ENCODE measurements at places on chromosomes 11 and 22. TPM values are rescaled to one million over a fixed set of nuclear protein-coding genes. Genes with fewer than 3 reads are reported as not detected.

The PVALB gene
- not detected for total RNA-seq

The TRIM29 gene
- 0.50 TPM for total RNA-seq

The PLET1 gene
- not detected for total RNA-seq

The SPON1 gene
- 23.4 TPM for total RNA-seq

GRCh38 chr11:120133216-120134105, 4.5 kb downstream of the TRIM29 start:
- no peak for DNase-seq

DNA sequence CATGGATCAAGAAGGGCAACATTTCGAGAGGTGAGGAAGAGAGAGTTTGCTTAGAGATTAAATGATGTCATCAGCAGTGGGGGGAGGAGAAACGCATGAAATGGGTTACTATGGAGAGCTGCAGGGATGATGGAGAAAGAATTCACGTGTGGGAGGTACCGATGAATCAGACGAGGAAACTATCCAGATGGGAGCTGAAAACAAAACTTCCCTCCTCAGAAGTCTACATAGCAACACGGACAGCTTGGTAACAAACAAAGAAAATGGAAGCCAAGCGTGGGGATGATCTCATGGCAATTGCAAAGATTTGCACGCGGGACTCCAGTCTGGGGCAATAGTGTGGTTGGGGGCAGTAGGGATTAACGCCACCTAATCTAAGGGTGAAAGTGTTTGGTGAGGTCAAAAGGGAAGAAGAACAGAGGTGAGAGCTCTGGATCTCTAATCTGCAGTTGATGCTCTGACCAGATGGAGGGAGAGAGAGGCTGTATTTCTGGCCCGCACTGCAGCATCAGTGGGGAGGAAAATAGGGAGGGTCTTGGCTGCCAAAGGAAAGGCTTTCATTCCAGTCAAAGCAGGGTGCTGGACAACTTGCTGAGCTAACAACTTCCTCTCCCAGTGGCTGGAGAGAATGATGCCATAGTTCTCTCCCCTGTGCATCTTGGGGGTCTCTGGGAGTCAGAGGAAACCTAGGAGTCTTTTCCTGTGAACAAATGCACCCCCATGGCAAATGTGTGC, 43.4 kb upstream of the CSNK2A3 start:
- no peak for DNase-seq

DNA sequence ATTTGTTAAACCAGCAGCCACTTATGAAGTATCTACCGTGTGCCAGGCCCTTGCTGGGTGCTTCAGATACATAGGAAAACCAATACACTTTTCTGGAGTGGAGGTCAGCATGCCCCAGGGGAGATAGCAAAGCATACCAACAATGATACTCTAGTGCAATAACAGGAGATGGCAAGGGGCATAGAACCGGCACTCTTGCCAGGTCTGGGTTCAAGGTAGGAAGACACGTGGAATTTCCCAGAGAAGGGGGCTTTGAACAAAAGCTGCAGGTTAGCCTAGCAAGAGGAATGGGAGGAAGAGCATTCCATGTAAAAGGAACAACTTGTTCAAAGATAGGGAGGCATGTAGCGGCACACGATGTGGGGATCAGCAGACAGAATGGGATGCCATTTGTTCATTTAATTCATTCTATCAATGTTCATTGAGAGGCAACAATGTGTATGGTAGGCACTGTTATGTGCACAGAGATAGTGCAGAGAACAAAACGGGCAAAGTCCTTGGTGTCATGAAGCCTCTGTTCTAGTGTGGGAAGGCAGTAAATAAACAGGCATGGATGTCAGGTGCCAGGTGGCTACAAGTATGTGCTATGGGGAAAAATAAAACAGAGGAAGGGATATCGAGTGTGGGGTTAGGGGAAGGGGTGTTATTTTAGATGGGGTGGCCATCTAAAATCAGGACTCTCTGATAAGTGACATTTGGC, 162.6 kb upstream of the E2F8 start:
- no peak for DNase-seq

- no peak for DNase-seq
Observed at GRCh38 chr22:41009222-41009948, 58.2 kb downstream of the RBX1 start.

DNA sequence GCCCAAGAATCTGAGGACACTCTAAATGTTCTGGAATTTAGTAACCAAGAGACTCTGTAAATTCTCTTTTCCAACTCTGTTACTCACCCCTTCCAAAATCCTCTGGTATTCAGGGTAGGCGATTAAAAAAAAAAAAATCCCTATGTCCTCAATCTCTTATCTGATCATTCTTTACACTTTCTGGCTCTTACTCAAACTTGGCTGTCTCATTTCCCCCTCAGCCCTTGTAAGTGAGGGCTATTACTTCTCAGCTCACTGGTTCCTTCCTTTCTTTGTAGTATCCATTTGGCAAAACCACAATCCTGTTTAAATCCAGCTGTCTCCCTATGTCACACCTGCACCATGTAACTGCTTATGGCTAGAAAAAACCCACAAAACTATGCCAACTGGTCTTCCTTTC, 12.7 kb upstream of the MSANTD2 start:
- DNase-seq: no peak

DNA sequence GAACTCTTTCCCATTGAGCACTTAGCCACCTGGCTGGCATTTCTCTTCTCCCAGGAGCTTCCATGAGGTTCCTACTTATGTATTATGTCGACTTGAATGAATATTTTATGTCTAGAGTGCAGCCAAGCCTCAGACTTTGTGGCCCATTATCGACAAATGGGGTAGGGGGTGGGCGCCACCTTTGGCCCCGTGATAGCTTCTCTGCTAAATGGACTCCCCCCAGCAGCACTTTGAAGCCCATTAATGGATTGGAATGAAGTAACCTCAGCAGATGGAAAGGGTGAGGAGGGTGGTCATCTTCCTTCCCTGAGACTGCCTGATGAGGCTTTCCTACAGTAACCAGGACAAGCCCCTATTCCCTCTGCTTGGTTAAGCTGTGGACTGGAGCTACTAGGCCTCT, 5.9 kb downstream of the MARK2 start:
- no peak for DNase-seq

DNA sequence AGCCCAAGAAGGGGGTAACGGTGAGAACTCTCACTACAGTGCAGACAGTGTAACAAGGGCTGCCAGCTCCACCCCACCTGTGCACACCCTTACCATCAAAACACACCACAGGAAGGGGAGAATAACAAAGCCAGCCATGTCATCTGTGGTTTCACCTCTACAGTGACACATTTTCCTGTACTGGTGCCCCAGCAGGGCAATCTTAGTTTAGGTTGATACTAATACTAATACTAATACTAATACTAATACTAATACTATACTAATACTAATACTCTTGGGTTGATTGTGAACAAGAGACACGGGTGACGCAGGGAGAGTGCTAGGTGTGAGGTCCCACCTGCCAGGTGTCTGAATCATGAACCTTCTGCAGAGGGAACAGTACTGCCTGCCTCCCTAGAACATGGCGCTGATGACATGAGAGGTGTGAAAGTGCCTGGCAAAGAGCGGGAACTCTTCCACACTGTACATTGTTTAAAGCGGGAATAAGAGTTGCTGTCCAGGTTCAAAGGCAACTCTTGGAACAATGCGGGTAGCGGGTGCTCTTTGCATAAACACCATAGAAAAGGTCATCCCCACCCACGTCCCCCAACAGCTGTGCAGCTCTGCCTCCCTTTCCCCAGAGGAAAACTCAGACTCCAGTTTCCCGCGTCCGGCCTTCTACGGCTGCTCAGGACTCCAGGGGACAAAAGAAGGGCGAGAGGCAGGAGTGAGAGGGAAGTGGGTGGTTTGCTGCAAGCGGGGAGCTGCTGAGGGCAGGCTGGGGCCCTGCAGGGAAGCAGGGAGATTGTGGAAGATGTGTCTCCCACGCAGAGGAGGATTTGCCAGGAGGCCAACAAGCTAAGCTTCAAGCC, 25.0 kb upstream of the TMPRSS4 start:
- DNase-seq: no peak

GRCh38 chr22:43560651-43561050, 148.8 kb downstream of the MPPED1 start:
- no peak for DNase-seq

DNA sequence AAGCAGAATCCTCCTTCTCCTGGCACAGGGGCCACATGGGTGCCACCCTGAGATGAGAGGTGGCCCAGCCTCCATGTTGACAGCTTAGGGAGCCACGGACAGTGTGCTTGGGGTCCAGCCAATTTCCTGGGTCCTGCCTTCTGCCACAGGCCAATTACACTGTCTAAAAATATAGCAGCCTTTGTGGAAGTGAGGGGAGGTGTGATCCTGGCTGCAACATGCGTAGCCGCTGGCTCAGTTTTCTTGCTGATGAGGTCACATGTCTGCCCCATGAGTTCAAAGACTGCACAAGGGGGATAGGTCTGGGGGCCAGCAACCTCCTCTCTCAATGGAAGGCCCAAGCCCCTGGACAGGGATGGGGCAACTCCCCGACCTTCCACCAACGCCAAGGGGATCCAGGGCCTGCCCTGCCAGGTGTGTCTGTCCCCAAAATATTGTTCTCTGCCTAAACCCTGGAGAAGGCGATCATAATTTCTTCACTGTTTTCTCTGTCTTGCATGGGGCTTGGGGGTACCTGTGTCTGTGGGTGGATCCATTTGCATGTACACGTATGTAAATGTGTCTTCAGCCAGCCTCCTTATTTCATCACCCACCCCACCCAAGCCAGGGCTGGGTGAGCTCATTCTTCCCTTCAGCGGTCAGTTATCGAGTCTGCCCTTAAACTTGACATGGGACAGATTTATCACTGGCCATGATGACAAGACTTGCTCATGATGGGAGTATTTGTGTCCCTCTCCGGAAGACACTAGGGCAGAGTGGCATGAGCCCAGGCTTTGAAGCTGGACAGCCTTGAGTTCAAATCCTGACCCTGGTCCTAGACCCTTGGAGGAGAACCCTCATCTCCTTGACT, 59.4 kb downstream of the OTOG start:
- DNase-seq: no peak

- DNase-seq: no peak
Observed at GRCh38 chr11:133747409-133747808, 97.9 kb downstream of the SPATA19 start.

DNA sequence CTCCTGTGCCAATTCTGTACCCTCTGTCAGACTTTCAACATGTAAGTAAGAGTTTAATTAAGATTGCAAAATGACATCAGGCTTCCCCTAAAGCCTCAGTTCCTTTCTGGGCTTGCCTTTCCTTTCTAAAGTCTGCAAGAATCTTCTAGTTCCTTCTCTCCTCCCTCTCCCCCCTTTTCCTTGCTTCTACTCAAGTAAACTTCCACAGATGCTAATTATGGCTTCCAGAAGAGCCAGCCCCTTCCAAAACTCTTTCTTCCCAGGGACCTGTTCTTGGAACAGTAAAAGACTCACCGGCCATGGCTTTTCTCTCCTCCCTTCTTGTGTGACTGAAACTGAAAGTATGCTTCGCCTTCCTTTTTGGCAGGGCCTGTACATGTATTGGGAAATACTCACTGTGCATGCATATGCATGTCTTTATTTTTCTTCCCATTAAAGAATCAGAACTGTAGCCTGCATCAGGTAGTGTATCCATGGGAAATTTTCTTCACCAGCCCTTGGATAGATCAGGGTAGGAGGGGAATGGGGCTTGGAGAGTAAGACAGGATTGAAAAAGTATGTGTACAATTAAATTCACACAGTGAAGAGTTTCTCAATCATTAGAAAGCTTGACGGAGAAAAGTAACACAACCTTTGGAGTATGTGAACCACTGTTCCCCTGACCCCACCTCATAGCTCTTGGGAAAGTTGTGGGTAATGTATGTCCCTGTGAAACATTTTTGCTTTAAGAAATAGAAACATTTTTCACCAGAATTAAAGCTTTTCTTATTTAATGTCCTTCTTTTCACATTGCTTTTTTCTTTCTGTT, at the start of gene CASP1:
CASP1 (minus strand) TSS at position 332 of the 808 bp plus-strand sequence; CDS start at position 301, 31 bp downstream.
- peak; percentile 23 for DNase-seq

DNA sequence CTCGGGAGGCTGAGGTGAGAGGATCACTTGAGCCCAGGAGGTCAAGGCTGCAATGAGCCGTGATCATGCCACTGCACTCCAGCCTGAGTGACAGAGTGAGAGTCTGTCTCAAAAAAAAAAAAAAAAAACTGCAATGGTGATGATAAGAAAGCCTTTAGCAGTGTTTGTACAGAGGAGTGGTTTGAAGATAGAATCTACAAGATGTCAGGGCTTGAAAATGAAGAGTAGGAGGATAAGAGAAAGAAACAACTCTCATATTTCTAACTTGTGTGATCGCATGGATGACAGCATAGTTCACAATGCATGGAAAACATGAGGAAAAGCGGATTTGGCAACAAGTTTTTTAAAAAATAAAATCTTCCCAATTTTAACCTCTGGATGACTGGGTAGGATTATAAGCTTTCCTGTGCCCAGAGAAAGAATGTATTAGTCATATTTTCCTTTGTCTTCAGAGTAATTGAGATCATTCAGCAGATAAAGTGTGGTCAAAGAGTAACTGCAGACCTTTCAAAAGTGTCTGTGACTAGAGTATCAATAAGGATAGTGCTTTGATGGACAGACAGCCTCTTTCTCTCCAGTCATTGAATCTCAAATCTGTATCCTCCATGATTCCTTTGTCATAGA, 328.1 kb downstream of the CASP12 start:
- DNase-seq: no peak

DNA sequence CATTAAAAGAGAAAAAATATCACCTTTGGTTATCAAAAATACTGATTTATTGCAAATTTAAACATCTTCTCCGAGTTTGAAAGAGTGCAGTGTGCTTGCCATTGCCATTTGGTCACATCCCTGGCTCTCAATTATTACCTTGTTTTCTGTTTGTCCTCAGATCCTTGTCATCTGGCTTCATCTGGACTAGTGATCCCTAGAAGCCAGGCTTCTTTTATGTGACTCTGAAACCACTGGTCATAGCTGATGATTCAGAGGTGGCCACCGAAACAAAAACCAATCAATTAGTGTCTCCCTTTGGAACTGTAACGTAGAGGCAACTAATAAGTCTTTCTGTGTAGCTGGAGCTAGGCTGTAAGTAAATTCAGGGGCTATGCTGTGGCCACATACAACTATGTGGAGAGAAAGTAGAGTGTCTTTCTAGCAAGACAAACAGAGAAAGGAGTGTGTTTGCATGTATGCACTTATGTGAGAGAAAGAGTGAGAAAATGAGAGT, 237.9 kb downstream of the LUZP2 start:
- DNase-seq: no peak

- DNase-seq: peak; percentile 88
Observed at GRCh38 chr11:119729951-119730613, 1.1 kb upstream of the NECTIN1 start.

- DNase-seq: no peak
Observed at GRCh38 chr11:27242591-27242990, 120.4 kb downstream of the CCDC34 start.

GRCh38 chr11:86738568-86738967, 61.8 kb upstream of the PRSS23 start:
- no peak for DNase-seq

- DNase-seq: no peak
Observed at GRCh38 chr11:35177370-35177769, 38.4 kb downstream of the CD44 start.

GRCh38 chr11:35780951-35781860, 118.6 kb downstream of the TRIM44 start:
- no peak for DNase-seq

- no peak for DNase-seq
Observed at GRCh38 chr11:18972336-18972735, 33.1 kb upstream of the MRGPRX1 start.

- DNase-seq: no peak
Observed at GRCh38 chr11:71407356-71407755, 40.8 kb downstream of the DHCR7 start.

Measured in left cardiac atrium (tissue), 4 donors.